ENCODE measurements at places on chromosomes 16 and 17.

- no peak for DNase-seq
Measured at GRCh38 chr16:23771642-23772041, 16.8 kb downstream of the CHP2 start.

DNA sequence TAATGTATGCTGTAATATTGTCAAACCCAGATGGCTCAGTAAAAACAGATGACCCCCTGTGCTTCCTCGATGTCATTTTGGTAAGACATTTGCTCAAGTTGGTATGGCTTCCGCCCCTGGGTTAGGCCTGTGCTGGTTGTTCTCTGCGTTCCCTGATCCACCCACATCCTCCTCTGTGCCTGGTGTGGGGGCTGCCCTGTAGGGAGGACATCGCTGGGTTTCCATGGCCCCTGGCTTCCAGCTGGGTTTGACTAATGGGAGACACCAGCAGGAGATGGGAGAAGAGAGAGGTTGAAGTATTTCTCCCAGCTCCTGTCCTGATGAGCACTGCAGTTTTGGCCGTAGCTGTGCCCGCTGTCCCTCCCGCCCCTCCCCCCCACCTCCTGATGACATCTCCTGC lies 4.4 kb upstream of the MFAP4 start:
- no peak for DNase-seq

GRCh38 chr17:73792994-73793393 lies 148.7 kb upstream of the SDK2 start:
- no peak for DNase-seq

DNA sequence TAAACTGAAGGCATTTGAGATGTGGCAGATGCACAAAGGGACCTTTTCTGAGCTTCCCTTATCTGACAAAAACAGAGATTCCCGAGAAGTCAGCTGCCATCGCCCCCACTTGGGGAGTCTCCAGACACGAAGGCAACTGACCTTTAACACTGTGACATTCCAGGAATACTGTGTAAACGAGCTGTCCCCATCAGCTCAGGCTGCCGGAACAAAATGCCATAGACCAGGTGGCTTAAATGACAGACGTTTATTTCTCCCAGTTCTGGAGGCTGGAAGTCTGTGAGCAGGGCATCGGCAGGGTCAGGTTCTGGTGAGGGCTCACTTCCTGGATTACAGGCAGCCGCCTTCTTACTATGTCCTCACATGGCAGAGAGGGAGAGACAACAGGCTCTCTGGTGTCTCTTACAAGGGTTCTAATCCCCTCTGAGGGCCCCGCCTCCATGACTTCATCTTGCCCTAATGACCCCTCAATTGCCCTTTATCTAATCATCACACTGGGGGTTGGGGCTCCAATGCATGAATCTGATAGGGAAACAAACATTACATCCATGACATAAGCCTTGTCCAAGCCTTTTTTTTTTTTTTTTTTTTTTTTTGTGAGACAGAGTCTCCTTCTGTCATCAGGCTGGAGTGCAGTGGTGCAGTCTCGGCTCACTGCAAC lies 178.5 kb upstream of the RPL38 start:
- DNase-seq = no peak

DNA sequence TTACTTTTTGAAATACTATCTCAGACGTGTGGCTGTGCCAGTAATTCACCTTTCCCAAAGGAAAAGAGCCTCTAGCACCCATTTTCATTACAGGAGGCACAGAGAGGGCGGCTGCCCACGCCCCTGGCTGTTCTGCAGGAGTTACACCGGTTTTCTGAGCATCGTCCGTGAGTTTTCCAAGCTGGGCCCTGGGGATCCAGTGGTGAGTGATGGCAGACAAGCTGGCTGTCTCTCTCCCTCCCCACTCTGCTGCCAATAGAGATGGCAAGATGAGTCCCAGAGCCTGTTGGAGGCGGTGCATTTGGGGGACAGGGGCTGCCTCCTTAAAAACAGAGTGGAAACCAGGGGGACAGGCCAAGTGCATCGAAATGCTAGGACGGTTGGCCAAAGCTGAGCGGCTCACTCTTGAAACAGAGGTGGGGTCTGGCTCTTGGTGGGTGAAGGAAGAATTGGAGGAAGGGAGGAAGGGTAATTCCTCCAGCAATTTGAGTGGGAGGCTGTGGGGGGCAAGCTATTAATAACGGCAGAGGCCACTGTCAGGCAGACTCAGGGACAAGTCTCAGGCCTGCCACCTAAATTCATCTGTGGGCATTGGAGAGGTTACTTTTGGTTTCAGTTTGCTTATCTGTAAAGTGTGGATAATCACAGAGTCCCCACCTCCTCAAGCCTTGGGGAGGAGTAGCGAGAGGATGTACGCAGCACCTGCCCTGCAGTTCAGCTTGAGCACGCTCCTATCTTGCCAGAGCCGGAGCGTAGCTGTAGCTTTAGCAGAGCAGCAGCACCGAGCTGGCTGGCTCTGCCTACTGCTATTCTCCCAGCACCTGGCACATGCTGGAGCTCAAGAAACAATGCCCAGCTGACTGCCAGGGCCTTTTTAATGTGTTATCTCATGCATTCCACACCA lies 7.5 kb upstream of the NOS2 start:
- no peak for DNase-seq

DNA sequence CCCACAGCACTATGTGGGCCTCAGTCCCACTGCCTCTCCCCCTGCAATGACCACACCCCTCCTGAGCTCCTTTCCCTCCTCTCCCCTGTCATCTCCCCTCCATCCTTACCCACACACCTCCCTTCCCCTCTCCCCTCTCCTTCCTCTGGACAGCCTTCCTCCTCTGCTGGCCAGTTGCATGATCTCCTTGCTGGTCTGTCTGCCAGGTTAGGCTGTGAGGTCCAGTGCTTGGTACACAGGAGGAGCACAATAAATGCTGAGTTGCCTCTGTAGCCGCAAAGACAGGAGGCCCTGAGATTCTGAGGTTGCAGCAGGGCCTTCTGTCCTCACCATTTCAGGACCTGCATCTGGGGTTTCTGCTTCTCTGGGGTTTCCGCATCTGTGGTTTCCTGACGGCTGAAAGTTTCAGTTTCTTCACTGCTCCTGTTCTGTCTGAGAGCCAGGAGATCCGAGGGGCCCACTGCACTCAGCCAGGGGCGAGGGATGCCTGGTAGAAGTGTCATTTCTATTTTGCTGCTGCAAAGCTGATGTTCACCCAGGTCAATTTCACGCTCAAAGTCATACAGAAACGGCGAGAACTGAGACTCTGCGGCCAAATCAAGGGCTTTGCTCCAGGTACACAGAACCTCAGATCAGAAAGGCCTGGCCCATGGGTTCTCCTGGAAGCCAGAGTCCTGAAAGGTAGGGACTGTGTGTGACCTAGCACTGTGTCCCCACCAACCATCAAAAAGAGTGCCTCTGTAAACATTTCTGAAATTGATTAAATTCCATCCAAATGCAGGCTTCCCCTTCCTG lies 4.6 kb upstream of the SLC12A3 start:
- no peak for DNase-seq

DNA sequence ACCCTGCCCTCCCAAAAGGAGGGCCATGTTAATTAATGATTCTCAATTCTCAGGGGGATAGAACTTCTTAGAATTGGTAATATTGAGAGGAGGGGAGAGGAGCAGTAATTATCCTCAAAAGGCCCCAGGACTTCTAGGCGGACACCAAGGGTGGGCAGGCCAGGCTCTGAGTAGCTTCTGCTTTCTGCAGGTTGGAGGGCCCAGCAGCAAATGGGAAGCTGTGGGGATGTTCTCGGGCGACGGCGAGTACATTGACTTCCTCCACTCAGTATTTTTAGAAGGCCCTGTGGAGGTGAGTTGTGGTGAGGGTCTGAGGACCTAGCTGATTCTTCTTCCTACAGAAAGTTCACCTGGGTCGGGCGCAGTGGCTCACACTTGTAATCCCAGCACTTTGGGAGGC lies 57.5 kb downstream of the DNAH2 start:
- no peak for DNase-seq

DNA sequence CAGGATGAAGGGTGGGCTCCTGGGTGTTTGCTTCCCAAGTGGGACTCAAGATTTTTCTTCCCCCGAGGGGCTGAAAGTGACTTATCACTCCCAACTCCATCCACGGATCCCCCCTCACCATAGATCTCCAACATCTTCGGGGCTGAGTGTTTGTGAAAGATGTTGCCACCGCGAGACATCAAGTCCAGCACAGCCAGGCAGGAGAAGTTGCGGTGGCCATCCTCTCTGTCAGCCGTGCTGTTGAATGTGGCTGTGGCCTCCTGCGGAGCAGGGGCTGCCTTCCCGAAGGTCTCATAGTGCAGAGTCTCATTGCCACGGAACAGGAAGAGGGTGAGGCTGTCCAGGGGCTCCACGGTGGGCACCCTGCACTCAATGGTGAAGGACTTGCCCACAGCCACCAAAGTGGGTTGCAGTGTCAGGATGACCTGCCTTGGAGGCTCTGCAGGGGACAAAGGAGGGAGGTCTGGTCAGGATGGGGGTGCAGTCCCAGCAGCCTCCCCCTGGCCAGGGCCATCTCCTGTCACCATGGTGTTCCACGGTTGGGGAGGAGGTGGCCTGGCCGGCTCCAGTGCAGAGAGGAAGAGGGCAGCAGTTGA lies 5.5 kb downstream of the PRR29 start:
- DNase-seq = no peak

DNA sequence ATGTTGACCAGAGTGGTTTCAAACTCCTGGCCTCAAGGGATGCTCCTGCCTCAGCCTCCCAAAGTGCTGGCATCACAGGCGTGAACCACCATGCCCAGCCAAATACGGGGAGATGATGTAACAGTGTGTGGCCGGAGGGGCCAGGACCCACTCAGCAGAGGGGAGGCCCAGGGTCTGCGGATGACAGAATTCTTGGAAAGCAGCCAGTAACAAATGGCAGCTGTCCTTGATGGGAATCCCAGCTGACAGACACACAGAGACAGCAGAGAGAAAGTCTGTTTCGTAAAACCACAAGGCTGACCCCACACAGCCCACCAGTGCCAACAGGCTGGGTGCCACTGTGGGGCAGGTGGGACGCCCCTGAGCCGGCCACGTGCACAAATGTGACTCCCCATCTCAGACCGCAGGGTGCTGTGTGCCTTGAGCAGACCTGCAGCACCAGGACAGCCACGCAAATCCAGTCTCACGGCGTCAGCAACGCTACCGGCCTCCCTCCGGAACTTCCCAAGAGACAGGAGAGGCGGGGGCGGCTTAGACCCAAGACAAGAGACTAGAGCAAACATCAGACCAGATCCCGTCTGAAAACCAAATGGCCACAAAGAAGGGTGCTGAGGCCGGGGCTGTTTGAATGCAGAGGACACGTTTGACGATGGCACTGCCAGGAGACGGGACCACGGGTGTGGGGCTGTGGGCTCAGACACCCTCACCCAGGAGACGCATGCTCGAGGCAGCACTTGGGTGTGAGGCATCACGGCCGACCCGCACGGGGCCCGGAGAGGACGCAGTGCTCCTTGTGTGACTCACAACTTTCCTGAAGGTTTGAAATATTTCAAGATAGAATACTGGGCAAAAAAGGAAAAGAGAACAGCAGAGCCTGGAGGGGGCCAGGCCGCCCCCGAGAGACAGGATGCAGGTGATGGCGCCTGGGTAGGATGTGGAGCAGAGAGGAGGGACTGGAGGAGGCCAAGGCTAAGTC lies 24.6 kb downstream of the CTU2 start:
- no peak for DNase-seq

GRCh38 chr16:77963185-77964044 lies 58.9 kb upstream of the CLEC3A start:
- DNase-seq = no peak

DNA sequence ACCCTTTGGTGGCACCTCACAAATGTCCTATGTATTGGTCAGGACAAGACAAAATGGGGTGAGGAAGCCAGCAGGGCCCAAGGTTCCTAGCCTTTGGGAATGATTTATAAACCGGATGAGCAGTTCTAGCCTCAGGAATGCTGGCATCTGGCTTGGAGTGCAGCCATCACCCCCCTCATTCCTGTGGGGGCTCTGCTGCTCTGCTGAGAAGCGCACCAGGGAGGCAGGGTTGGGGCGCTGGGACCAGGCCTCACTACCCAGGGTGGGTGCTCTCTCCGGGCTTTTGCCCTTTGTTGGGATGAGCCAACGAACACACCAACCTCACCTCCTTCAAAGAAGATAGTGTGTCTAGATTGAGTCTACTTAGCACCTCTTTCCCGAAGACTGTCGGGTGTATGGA lies 39.2 kb downstream of the TMEM11 start:
- DNase-seq = no peak

DNA sequence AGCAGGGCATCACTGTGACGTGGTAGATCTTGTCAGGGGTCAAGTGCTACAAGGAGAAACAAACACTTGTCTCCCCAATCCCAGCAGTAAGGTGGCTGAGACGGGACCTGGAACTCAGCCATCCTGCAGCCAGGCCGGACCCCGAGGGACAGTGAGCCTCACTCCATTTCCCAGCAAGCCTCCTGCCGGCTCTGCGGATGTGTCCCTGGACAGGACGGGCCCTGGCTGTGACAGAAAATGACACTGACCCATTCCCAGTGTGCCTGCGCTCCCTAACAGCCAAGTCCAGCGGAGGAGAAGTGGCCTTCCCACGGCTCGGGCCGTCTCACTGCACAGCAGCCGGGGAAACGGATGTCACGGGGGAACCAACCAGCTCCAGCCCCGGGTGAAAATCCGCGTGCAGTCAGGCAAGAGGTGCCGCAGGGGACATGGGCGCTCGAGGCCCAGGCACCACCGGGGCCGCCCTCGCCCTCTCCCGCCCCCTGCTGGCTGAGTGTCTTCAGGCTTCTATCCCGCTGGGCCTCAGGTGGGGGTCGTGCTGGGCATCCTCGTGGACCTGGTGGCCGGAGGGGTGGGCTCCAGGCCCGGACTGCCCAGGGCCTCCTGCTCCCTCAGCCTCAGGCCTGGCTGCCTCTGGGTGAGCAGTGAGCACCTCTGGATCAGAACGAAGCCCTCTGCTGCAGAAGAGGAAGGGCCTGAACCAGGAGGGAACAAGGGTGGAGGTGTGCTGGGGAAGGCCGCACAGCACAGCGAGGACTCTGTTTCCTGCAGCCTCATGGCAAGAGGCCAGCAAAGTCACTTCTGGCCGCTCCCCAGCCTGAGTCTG lies 6.7 kb downstream of the HAGHL start:
- no peak for DNase-seq

DNA sequence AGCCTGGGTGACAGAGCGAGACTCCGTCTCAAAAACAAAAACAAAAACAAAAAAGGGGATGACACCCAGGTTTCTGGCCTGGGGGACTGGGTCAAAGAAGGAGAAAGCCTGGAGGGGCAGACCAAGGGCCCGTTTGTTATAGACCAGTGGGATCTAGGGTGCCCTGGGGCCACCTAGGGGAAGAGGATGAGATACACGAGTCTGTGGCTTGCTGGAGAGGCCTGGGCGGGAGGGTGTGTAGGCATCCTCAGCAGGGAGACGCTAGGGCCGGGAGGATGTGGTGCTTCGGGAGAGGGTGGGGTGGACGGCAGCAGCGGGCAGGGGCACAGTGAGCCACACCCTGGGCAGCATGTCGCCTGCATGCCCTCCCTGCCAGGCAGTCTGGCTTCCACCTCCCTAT lies 17.1 kb upstream of the CRK start:
- DNase-seq = no peak

GRCh38 chr17:77696721-77697460 lies 261.6 kb upstream of the TNRC6C start:
- DNase-seq = no peak

- no peak for DNase-seq
Measured at GRCh38 chr17:42618442-42619150, 9.1 kb downstream of the TUBG1 start.

GRCh38 chr16:28149011-28149888 lies 62.5 kb downstream of the XPO6 start:
- DNase-seq = no peak

GRCh38 chr16:67483731-67484525 lies 581 bp upstream of the AGRP start:
- no peak for DNase-seq
